Caco-2 (cell line): ENCODE measurements at places on chromosomes 7 and 10. TPM values are rescaled to one million over a fixed set of nuclear protein-coding genes. Genes with fewer than 3 reads are reported as not detected.

DNA sequence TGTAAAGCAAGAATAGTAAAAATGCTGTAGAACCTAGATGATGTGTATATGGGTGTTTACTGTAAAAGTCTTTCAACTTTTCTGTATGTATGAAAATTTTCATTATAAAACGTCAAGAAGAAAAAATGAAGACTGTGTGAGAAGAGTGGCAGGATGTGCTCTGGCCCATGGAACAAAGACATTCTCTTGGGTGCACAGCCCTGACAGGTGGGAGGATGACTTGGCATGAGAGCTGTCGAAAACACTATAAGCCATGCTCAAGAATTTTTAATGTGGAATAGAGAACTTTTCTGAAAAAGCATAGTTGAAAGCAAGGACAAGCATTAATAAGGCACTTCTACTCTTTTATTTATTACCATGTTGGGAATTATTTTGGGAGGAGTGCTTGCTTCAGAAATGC, 184.1 kb upstream of the PRR15 start:
- DNase-seq = no peak

DNA sequence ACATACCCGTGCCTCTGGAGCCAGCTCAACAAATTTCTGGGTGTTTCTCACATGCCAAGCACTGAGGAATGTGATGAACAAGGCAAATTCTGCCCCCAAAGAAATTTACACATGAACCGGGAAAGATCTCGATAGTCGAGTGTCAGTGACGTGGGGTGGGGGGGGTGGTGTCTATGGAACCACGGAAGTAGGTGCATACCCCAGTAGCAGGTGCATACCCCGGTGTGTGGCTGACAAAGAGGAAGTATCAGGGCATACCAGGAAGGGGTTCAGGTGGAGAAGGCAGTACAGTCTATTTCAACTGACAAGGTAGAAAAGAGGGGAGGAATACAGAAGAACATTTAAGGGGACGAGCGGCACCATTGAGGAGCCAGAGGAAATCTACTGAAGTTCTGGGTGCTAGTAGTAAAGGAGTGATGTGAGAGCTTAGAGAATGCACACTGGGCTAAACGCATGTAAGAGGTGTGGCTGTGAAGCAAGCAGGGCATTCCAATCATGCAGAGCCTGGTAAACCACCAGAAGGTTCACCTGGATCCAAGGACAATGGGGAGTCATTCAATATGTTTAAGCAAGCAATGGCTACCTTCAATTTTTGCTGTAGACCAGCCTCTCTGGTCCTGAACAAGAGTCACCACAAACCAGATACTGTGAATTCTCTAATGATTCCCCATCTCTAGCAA, 6.2 kb downstream of the CCDC6 start:
- no peak for DNase-seq

DNA sequence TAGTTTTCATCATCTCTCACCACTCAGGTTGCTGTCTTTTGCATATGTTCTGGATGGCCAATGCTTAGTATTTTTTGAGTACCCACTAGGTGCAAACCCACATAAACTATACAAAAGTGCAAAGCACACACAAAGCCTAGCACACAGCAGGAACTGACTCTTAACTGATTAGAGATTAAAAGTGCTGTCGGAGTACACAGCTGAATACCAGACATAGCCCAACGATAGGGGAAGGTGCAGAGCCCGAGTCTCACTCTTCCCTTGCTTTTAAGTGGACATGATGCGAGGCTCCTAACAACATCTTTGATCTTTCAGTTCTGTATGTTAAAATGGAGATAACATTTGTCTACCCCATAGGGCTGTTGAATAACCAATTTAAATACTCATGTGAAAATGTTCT, 90.8 kb downstream of the DPY19L1 start:
- DNase-seq = no peak

- no peak for DNase-seq
Measured at GRCh38 chr10:66713387-66713786, 212.4 kb upstream of the LRRTM3 start.

DNA sequence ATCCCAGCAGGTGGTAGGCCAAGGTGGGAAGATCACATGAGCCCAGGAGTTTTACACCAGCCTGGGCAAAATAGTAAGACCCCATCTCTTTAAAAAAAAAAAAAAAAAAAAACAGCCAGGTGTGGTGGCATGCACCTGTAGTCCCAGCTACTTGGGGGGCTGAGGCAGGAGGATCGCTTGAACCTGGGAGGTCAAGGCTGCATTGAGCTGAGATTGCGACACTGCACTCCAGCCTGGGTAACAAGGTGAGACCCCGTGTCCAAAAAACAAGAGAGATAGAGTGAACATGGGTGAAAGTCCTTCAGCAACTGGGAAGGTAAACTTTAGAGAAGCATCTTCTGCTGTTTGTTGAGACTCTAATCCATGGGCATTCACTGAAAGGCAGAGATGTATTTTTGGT, 6.3 kb upstream of the LAMTOR4 start:
- no peak for DNase-seq

DNA sequence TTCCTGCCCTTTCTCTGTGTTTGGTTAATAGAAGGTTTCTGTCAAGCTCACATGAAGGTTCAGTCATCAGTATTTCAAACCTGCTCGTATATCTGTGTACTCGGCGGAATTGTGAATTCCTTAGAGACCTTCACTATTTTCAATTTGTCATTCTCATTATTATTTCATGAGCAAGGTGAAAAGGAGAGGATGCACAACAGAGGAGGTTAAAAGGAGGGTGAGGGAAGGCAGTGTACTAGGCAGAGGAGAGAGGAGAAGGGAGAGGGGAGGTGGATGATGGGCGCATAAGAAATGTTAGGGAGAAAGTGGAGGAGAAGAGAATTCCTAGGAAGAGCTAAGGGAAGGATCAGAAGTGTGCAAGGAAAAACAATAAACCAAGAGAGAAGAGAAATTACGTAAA, 185.0 kb upstream of the COBL start:
- no peak for DNase-seq

DNA sequence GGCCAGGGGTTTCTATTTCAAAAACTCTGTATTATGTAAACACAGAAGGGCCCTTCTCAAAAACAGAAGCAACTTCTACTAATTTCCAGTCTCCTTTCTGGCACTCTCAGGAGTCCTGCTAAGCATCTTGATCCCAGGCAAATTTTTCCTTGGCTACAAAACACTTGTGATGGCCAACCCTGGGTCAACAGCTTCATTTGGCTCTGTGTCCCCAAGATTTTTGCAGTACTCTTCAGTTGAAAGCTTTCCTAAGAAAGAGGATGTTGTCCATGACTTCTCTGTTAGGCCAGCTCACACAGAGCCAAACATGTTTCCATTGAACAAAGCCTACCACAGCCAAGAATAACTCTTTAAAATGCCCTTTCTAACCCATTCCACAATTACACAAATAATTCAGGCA, 99.0 kb upstream of the EGR2 start:
- no peak for DNase-seq

DNA sequence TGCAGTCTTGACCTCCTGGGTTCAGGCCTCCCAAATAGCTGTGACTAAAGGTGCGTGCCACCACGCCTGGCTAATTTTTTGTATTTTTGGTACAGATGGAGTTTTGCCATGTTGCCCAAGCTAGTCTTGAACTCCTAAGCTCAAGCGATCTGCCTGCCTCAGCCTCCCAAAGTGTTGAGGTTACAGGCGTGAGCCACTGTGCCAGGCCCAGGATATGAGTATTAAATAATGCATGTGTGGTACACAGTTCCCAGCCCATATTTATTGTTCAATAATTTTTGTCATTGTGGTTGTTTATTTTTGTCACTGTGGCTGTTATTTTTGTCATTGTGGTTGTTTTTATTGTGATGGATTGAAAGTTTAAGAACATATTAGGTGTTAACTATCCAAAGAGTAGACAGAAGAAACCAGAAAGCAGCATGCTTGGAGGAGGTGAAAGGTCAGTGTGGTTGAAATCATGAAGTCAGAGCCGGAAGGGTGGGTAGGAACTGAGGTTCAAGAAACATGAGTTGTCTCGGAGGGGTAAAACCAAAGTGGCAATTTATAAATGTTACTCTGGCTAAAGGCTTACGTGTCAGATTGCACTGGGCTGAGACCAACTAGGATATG, 45.0 kb downstream of the MRC1 start:
- DNase-seq = no peak

DNA sequence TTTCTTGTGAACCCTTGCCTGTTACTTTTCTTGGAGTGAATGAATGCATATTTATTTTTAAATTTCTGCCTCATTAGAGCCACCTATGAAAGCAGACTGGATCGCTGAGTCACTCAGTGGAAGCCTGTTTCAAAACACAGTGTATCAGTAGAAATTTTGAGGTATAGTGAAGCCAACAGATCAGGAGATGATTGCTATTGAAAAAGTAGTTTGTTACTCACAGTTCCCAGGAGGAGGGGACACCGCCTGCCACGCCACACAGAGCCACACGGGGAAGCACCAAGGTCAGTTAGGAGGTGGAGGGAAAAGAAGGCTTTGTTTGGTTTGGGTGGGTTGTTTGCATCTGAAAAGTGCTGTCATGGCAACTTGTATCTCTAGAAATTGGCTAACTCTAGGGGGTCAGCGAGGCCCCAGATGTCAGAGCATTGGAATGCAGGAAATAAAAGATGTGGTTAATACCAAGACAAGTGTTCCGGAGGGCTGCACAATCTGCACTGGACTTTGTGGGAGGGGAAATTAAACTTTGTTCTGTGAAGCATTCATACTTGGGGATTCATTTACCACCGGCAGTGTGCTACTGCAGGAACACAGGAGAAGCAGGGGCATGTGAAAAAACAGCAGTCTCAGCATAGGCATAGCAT, 106.4 kb upstream of the SDK1 start:
- DNase-seq = no peak

ZNRF2 gene
- total RNA-seq = 8.2 and 9.0 TPM in 2 replicates

NODAL gene
- 0.59 and 1.3 TPM in 2 replicates for total RNA-seq

STEAP1 gene
- 30.2 and 33.6 TPM in 2 replicates for total RNA-seq

ABCA13 gene
- total RNA-seq = 0.07 and 0.09 TPM in 2 replicates

NXPH1 gene
- total RNA-seq = 1.2 and 3.1 TPM in 2 replicates

SVOPL gene
- 0.27 TPM in 1 of 2 replicates, not detected in the other for total RNA-seq
